ENCODE measurements at places on chromosomes 6 and 20.

- DNase-seq = peak; percentile 45
Observed at GRCh38 chr20:1266167-1266973, at the start of gene SNPH. SNPH (plus strand) TSS chr20:1266294; CDS start chr20:1296240, 29,946 bp downstream.

- no peak for DNase-seq
Observed at GRCh38 chr6:165987483-165988301, 180.0 kb downstream of the TBXT start.

- DNase-seq = no peak
Observed at GRCh38 chr6:143179096-143179495, 118.4 kb downstream of the AIG1 start.

- DNase-seq = no peak
Observed at GRCh38 chr6:52209770-52210169, 23.6 kb downstream of the IL17A start.

- no peak for DNase-seq
Observed at GRCh38 chr6:121839896-121840295, 404.4 kb downstream of the GJA1 start.

- no peak for DNase-seq
Observed at GRCh38 chr6:139380611-139381010, 6.2 kb upstream of the CITED2 start.

DNA sequence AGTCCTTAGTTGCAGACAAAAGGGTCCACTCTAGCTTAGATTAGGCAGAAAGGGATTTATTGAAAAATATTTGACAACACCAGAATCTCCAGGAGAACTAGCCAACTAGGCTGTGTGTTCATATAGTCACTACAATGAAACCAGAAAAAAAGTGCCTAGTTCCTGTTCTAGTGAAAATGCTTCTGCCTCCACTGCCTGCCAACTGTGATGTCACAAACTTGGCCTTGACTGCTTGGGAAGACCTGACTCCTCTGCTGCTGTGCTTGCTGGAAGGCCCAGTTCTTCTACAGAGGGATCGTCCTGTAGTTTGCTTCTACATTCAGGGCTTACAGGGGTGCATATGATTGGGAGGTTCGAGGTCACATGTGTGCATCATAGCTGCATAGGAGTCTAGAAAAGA is 40.3 kb upstream of the XRN2 start:
- no peak for DNase-seq

DNA sequence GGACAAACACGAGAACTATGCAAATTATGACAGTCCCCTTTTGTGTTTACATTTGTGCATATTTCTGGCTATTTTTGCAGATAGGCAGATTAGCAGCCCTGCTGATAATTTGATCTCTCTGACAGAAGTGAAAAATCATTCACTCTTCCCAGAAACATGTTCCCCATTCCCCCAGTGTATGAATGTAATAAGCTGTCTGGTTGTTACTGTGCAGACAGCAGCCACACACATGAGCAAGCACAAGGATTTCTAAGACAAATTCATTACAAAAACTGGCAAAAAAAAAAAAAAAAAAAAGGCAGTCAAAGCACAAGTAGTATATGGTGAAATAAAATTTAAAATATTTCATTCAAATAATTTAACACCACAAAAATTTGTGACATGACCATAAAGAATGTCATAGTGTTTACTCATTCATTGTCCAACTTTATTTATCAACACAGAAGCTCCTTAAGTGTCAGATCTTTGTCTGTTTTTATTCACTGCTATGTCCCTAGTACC is 95.5 kb upstream of the VGLL2 start:
- no peak for DNase-seq

- peak; percentile 86 for DNase-seq
Observed at GRCh38 chr6:131510094-131510493, 62.9 kb upstream of the ARG1 start.

GRCh38 chr20:53077373-53078205 is 105.4 kb downstream of the TSHZ2 start:
- DNase-seq = no peak

DNA sequence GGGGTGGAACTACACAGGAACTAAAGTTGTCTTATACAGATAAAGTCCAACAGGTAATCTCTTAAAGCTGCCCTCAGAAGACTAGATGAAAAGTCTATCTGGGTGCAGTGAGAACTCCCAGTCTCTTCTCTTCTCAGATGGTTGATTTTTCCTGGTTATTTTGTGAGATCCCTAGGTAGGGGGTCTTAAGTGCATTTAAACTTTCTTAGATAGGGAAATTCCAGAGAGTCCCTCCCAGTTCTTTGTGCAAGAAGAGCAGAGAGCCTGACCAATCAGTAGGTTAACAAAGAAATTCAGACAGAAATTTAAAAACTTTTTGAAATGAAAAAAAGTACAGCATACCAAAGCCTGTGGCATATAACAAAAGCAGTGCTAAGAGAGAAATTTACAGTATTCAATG is 2.0 kb upstream of the GABRR2 start:
- DNase-seq = no peak

DNA sequence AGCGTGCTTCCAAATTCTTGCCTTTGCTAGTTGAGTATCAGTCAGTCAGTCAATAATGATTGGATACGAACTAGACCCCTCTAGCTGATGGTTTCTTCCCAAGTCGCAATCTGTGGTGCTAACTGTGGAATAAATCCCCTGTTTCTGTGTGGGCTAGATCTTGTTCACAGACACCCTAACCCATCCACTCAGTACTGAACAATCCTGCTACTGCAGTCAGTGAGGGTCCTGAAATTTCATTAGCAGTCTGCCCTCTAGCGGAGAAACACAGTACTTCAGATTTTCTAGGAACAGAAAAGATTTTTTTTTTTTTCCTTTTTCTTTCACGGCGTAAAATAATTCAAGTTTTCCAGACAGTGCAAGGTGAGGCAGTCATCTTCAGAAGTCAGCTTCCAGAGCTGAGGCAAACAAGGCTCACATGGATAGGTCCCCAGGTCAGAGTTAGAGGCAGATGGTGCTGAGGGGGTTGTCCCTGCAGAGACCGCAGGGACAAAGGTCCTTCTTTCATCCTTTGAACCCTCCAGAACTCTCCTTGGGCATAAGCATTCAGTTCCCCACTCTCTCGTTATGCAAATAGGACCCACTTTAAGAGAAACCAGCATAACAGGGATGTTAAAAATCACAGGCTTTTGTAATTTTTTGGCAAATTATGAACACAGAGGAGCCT is 119.6 kb downstream of the SCML4 start:
- peak; percentile 68 for DNase-seq

- no peak for DNase-seq
Observed at GRCh38 chr6:165952514-165952913, 215.1 kb downstream of the TBXT start.

- no peak for DNase-seq
Observed at GRCh38 chr6:80330961-80331360, 224.5 kb downstream of the BCKDHB start.

GRCh38 chr6:5457983-5458683 is 196.8 kb downstream of the FARS2 start:
- DNase-seq = no peak

- DNase-seq = peak; percentile 64
Observed at GRCh38 chr6:100719883-100720682, 161.0 kb downstream of the ASCC3 start.

- no peak for DNase-seq
Observed at GRCh38 chr6:31639449-31639861, 13.0 kb downstream of the BAG6 start.

DNA sequence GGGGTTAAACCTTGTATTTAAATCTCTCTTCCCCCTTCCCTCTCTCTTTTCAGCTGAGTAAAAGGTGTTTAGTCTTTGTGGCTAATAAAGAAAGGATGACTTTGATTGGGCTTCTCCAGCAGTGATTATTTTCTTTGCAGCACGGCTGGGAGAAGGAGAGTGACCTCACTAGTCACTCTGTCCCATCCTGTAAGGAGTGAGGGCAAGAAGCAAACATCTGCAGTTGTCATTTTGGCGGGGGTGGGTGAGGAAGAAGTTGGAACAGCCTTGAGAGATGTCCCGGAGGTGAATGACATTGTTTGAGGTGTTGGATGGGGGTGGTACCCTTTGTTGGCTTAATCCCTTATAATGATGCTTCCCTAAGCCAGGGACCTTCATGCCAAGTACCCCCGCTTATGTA is 223.6 kb downstream of the EYA2 start:
- no peak for DNase-seq
